ENCODE measurements at places on chromosomes 11 and 22.
A peak's percentile ranks its signal among the peaks of the same experiment; 100 is the strongest.

- H3K27ac ChIP-seq = no peak overlapping the region
- DNase-seq = no peak
- H3K4me1 ChIP-seq = peaks cover 11% of the 10 kb centered on the region
- H3K4me3 ChIP-seq = no peak overlapping the region
- no peaks in the 10 kb centered on the region for H3K36me3 ChIP-seq
These were observed 33.4 kb upstream of the LYVE1 start for GRCh38 chr11:10601837-10602236.

DNA sequence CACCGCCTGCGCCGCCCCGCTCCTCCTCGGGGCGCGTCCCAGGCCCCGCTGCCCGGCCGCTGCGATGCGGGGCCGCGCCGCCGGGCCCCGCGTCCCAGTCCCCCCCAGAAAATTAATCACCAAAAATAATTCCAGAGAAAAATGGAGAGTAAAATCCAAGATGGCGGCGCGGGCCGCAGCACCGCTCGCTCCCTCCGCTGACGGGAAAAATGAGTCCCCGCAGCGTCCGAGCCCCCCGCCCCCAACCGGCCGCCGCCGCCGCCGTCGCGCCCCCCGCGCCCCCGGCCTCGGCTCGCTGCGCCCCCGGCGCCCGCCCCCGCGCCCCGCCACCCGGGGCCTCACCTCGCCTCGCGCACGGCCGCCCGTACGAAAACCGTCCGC is at the start of gene KMT5B:
TSS of gene KMT5B (minus strand) at position 162 of the 381 bp plus-strand sequence. CDS start 23,220 bp downstream, outside the sequence.
- no peaks in the 10 kb centered on the region for H3K27me3 ChIP-seq
- DNase-seq = peak; percentile 89
- no peaks in the 10 kb centered on the region for H3K36me3 ChIP-seq

- H3K27ac ChIP-seq = no peak overlapping the region
- no peaks in the 10 kb centered on the region for H3K36me3 ChIP-seq
- no peaks in the 10 kb centered on the region for H3K27me3 ChIP-seq
- H3K4me1 ChIP-seq = no peaks in the 10 kb centered on the region
- DNase-seq = no peak
- no peak overlapping the region for H3K4me3 ChIP-seq
These were observed 350.7 kb upstream of the NARS2 start for GRCh38 chr11:78925387-78925786.

- H3K4me3 ChIP-seq = no peak overlapping the region
- H3K27ac ChIP-seq = no peak overlapping the region
- no peak for DNase-seq
These were observed 146.8 kb downstream of the MN1 start for GRCh38 chr22:27654546-27655445.

- H3K27ac ChIP-seq = no peak overlapping the region
- H3K36me3 ChIP-seq = no peaks in the 10 kb centered on the region
- no peak overlapping the region for H3K4me3 ChIP-seq
These were observed 72.8 kb downstream of the THAP12 start for GRCh38 chr11:76307978-76308747.

DNA sequence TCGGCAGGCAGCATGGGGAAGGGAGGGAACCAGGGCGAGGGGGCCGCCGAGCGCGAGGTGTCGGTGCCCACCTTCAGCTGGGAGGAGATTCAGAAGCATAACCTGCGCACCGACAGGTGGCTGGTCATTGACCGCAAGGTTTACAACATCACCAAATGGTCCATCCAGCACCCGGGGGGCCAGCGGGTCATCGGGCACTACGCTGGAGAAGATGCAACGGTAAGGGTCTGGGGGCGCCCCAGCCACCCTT is 204 bp downstream of the FADS2 start:
- no peaks in the 10 kb centered on the region for H3K27me3 ChIP-seq
- H3K36me3 ChIP-seq = no peaks in the 10 kb centered on the region
- H3K27ac ChIP-seq = peak overlapping the region; percentile 97
- H3K4me1 ChIP-seq = peaks cover 48% of the 10 kb centered on the region
- DNase-seq = no peak
- H3K4me3 ChIP-seq = peak overlapping the region; percentile 75

- H3K27ac ChIP-seq = no peak overlapping the region
- DNase-seq = peak; percentile 92
- peaks cover 13% of the 10 kb centered on the region for H3K4me1 ChIP-seq
- H3K4me3 ChIP-seq = peak overlapping the region; percentile 26
- H3K27me3 ChIP-seq = no peaks in the 10 kb centered on the region
These were observed 61.5 kb upstream of the SLC25A18 start for GRCh38 chr22:17501679-17502285.

- no peak for DNase-seq
- no peak overlapping the region for H3K27ac ChIP-seq
- no peaks in the 10 kb centered on the region for H3K4me1 ChIP-seq
- H3K36me3 ChIP-seq = no peaks in the 10 kb centered on the region
- no peak overlapping the region for H3K4me3 ChIP-seq
These were observed 163.0 kb upstream of the SYT13 start for GRCh38 chr11:45449036-45449601.

DNA sequence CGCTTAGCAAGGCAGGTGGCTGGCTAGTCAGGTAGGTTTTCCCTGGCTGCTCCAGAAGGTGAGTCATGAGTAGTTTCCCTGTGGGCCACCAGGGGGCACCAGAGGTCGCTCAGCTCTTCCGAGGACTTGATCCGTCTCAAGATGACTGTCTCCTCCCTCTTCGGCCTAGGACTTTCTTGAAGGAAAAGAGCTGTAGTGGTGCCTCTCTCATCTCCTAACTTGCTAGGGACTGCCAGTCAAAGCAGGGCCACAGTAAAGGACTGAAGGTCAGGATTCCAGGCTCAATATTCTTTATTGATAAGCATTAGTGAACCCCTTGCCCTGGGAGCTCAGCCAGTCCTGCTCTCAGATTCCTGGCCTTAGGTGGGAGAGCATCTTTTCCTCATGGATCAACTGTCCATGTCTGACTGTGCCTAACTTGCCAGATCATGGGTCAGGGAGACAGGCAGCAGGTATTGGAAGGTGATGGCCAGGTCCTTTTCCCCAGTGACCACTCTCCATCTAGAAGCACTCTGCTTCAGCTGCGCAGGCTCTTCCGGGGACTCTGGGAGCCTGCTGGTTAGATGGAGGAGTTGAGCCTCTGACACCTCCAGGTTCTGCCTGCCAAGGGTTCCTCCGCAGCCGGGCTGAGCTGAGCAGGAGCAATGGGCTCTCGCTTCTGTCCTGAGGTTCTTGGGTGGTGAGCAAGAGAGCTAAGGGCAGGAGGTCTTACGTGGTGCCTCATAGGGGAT is 1.9 kb downstream of the POLD4 start:
- peak overlapping the region; percentile 82 for H3K4me3 ChIP-seq
- H3K27ac ChIP-seq = peak overlapping the region; percentile 99
- no peaks in the 10 kb centered on the region for H3K27me3 ChIP-seq
- peaks cover 9% of the 10 kb centered on the region for H3K36me3 ChIP-seq

Data from Karpas-422 (cell line).